Fibroblast of mammary gland (primary cell): ENCODE measurements at places on chromosomes 3 and 15.
A peak's percentile ranks its signal among the peaks of the same experiment; 100 is the strongest.

DNA sequence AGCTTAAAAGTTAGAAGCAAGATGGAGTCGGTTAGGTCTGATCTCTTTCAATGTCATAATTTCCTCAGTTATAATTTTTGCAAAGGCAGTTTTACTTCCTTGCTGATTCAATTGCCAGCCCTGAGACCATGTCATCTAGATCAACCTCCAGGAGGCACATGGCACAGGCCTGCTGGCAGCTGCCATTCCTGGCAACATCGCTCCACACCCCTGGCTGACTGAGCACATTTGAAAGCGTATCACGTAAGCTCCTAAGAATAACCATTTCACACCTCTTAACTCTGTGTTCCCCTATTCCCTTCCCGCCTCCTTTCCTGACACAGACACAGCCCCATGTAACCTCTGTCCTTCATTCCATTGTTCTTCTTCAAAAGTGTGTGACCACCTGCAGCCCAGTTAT lies 313.9 kb upstream of the CTNNB1 start:
- DNase-seq, result no peak

GRCh38 chr15:92579931-92580470 lies 75.6 kb downstream of the FAM174B start:
- DNase-seq, result no peak

GRCh38 chr3:5726621-5727020 lies 539.1 kb downstream of the EDEM1 start:
- DNase-seq, result no peak

GRCh38 chr3:87351937-87352336 lies 75.6 kb upstream of the POU1F1 start:
- no peak for DNase-seq

- no peak for DNase-seq
These were observed 589 bp downstream of the NEIL1 start for GRCh38 chr15:75347222-75348033.

GRCh38 chr15:41401904-41402267 lies 410 bp downstream of the NDUFAF1 start:
- DNase-seq, result peak; percentile 6

GRCh38 chr15:100533886-100534285 lies 5.1 kb upstream of the CERS3 start:
- DNase-seq, result no peak

- no peak for DNase-seq
These were observed 706.7 kb downstream of the NTRK3 start for GRCh38 chr15:87549860-87550259.

DNA sequence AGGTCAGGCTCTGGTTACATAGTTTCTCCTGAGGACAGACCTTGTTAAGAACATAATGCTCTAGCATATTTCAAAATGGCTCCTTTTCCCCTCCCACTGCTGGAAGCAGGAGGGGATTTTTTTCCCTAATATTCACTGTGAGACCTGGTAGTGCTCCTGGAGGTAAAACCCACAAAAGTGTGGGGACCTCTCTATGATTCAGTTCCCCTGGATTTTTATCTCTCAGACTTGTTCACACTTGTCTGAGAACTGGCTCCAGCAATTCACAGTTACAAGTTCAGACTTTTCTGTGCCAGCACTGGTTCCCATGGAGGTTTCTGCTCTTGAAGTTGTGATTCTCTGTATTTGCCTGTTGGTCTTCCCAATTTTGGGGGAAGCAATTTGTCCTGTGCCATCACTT lies 36.3 kb upstream of the PCOLCE2 start:
- DNase-seq, result no peak
